Activated CD4-positive, CD25-positive, alpha-beta regulatory T cell treated with anti-CD3 and anti-CD28 coated beads, Interleukin-2, amount 50 U/mL, for 16 hours (primary cell): ENCODE measurements at places on chromosomes 5 and 9.

DNA sequence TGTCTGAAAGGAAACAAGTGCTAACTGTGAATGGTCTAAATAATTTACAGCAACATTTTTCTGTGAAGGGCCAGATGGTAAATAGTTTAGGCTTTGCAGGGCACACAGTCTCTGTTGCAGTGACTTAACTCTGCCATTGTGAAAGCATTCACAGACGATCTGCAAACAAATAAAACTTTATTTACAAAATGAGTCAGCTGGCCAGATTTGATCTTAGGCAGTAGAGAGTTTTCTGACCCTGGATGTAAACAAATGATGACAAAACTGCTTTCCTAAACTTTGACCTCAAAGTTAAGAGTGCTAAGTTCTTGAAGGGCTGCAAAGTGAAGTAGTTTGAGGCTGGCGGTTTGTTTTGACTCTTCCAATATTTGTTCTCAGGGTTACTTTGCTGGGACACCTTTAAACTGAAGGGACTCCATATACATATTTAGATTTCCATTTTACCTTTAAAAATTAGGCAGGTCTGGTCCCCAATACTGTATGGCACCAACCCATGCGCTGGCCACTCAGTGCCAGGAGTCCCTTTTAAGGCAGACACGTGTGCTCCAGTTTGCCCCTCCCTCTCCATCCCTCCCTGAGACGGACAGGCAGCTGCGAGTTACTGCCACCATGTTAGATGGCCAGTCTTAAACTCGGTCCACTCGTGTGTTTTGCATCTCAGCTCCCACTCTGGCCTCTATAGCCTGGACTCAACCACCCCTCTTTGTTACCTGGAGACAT is 4.0 kb upstream of the ADAMTS16 start:
- DNase-seq = no peak

DNA sequence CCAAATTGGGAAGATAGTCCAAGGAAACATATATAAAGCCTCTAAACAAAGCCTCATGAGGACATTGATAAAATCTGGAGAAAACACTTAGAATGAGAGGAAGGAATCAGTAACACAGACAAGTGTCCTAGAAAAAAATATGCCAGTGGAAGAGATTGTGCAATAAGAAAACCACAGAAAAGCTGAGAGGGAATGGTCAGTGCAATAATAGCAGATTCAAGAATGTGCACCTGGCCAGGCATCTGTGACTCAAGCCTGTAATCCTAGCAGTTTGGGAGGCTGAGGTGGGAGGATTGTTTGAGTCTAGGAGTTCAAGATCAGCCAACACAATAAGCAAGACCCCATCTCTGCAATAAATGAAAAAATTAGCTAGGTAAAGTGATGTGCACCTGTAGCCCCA is 691.2 kb upstream of the CDH6 start:
- no peak for DNase-seq

- DNase-seq = no peak
Observed at GRCh38 chr9:121452085-121452484, 47.6 kb downstream of the GGTA1 start.

DNA sequence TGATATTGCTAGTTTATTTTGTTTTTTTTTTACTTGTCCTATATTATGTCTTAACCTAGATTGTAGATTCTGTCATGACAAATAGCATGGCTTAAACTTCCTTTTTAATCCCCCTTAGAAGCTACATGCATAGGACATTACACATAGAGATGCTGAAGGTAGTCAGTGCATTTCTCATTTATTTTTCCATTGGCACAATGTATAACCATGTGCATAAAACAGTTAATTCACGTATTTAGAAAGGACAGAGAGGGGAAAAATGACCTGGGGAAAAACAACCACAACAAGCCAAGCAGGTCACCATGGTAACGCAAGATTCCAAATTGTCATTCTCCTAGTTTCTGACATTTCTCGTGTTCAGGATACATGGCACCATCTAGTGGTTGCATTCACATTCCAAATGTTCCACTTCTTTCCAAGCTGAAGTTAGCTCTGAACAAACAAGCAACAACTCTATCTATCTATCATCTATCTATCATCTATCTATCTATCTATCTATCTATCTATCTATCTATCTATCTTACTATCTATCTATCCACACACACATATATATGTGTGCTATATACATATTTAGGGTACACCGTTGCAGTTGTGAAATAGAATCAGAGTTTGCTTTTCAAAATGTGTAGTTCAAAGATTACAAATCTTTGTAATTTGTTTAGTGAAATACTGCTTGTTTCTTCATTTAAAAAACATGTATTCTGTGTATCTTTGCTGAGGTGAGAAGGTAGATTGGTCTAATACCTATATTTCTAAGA is 487.2 kb upstream of the ST8SIA4 start:
- no peak for DNase-seq

DNA sequence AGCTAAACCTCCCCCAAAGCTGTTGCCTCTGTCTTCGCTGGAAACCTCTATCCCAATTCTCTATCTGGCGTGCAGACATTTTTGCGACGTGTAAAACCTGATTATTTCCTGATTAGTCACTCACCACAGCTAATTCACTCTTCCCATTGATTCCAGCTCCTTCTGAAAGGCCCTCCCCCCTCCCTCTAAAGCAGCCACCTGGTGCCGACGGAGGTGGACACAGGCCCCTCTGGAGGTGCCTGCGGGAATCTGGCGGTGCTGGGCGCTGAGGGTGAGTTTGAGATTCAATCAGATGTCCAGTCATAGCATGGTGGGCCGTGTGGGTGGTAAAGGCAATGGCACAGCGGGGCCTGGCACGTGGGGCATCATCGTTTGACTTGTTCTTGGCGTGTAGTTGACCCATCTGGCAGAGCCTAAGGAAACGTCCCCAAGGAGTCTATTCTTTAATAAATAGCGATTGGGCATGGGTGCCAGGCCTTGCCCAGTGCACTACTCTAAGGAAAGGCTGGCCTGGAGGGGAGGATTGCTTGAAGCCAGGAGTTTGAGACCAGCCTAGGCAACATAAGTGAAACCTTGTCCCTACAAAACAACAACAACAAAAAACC is 271.1 kb upstream of the MVB12B start:
- DNase-seq = no peak

DNA sequence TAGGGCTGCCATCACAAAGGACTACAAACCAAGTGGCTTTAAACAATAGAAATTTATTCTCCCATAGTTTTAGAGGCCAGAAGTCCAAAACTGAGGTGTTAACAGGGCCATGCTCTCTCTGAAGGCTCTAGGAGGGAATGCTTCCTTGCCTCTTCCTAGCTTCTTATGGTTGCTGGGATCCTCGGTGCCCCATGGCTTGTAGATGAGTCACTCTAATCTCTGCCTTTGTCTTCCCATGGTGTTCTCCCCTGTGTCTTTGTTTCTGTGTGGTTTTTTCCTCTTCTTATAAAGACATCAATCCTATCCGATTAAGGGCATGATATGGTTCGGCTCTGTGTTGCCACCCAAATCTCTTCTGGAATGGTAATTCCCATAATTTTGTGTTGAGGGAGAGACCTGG is 178.8 kb upstream of the NREP start:
- DNase-seq = no peak

DNA sequence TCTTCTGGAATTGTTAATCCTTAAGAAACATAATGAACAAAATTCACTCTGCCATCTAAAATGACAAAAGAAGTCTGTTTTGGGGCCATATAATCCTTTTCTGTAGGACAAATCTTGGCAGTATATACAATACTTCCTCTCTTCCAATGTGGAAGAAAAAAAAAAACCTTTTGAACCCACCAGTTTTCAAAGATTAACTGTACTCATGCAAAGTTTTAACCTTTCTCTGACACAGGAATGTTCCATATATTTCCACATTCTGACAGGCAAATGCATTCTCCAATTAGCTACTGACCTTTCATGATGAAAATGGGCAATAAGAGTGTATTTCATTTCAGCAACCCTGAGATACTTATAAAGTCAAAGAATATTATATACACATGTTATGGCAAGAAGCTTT is 65.4 kb downstream of the RNF130 start:
- no peak for DNase-seq

GRCh38 chr9:78971540-78971939 is 600.2 kb upstream of the TLE4 start:
- no peak for DNase-seq

DNA sequence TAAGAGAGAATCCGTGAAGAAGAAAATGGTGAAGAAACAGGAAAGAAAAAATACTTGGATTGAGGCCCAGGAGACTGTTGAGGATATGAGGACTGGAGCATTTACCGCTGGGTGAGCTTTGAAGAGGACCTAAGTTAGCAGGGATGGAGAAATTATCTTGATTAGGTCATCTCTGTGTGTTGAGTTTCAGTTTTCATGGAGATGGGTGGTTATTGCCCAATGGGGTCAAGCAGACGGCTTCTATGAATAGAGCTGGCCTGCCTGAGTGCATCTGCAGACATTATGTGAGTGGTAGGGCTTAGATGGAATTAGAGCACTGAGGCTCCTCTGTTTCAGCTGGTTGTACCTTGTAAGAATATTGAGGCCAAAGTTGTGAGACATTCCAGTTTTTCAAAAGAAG is 245.4 kb upstream of the FBXL7 start:
- no peak for DNase-seq

GRCh38 chr5:68242743-68243142 is 27.2 kb downstream of the PIK3R1 start:
- no peak for DNase-seq

DNA sequence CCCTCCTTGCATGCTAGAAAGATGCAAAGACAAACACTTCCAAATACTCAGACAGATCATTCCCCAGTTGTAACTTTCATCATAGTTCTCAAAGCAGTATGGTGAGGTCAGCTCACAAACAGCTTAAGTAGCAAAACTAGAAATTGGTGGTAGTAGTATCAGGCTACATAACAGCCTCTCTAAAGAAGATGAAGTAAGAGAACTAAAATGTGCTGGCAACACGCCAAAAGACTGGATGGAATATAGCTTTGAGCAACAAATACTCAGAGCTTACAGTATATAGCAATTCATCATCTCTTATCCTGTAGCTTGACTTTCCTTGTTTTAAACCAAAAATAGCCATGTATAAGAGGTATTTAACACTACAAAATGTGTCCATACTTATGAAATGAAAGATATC is 7.5 kb downstream of the PFDN1 start:
- DNase-seq = no peak
